CD4-positive, alpha-beta T cell treated with Interleukin-2 at 100 ng/mL for 4 hours (primary cell): ENCODE measurements at places on chromosomes 7 and 10.

DNA sequence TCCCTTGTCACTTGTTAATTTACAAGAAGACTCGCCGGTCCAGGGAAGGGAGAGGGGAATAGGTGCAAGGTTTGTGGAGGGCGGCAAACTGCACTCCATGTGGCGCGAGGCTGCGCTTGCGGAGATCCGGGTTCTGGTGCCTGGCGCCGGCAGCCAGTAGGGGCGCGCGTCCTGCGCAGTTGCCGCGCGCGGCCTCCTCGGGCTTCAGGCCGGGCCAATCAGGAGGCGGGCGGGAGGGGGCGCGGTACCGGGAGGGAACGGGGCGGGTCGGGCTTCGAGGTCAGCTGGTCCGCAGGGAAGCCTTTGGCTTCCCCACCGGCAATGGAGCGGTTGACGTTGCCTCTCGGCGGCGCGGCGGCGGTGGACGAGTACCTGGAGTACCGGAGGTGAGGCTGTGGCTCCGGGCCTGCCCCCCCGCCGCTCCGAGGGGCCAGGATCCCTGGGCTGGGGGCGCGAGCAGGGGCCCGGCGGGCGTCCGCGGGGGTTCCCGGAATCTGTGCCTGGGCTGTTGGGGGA, at the start of gene FAM221A:
TSS of gene FAM221A (plus strand) at position 302 of the 516 bp plus-strand sequence. CDS start at position 322, 20 bp downstream.
- DNase-seq: peak; percentile 79

DNA sequence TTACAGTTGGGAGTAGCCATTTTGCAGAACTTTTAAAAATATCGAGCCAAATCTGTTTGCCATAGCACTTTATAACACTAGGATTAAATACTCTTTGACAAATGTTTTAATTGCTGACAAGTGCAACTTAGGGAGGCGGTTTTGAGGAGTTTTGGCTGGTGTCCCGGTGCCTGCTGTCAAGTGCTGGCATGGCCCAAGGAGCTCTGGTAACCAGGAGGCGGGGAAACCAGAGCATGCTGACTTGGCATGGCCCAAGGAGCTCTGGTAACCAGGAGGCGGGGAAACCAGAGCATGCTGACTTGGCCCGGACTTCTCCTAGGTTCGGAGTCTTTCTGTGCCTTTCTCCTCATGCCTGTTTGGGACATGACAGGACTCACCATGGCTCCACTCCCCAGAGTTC, 30.8 kb upstream of the ZNF32 start:
- DNase-seq: no peak

- peak; percentile 59 for DNase-seq
These were observed 78.6 kb downstream of the LCOR start for GRCh38 chr10:96910488-96911395.

DNA sequence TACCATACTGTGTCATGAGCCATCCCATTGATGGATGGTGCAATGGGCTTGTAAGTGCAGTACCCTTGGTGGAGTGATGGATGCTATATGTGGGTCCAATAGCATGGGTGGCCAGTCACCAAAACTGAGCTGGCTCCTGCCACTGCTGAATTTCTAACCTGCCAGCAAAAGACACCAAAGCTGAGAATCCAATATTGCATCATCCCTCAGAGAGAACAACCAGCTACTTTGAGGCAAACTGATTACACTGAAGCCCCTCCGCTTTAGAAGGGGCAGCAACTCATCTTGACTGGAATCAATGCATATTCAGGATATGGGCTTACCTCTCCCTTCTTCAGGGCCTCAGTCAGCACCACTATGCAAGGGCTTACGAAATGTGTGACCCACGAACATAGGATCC, 211.6 kb downstream of the DGKI start:
- DNase-seq: no peak

- no peak for DNase-seq
These were observed 53.0 kb downstream of the CACUL1 start for GRCh38 chr10:118701529-118702323.

DNA sequence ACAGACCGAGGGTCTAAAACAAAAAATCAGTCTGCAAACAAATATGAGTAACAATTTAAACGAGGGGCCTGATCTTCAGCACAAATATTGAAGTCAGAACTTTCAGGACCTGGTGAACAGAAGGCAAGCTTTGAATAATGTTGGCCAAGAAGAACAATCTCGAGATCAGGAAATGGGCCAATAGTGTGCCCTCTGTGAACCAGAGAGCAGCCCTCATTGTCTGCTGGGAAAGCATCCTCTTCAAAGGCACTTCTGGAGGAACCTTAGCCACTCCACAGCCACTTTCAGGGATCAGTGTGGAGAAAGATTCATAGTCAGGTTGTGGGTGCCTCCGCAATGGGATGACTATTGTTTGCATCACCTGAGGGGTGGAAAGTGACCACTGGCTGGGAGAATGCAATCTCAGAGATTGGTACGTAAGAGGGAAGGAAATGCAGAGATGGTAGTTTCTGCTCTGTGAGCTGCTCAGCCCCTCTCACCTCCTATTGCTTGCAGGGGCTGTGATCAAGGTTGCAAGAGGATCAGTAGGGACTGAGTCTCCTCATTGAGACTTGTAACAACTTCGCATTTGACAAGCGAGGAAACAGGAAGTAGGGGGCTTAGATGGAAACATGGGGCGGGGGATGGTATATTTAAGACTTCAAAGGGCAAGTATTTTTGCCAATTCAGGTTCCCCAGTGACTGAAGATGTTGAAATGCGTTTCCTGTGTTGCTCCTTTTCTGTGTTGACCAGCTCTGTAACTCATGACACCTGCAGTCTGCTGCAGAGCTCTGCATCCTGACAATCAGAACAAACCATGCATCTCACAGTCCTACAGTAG, 28.4 kb upstream of the IFRD1 start:
- no peak for DNase-seq

DNA sequence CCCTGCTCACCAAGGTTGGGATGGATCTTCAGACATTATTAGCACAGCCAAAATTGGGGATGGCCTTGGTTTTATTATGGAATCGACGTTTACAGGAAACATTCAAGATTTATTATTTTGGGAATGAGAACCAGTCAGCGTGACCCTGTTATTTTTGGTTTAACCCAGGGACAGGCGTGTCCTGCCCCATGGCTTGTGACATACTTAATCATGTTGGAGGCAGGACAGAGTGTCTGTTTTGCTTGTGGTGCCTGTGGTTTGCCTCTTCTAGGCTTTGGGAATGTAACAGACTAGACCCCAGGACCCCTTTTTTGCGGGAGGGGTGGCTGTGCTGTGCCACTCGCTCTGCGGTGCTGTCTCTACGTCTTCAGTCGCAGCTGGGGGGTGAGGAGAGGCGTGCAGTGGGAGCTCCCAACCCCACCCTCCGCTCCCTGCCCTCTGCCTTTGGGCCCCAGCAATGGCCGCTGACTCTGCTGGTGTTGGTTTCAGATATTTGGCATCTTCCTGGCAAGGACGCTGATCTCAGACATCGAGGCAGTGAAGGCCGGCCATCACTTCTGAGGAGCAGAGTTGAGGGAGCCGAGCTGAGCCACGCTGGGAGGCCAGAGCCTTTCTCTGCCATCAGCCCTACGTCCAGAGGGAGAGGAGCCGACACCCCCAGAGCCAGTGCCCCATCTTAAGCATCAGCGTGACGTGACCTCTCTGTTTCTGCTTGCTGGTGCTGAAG, 20.1 kb upstream of the SH2D4B start:
- no peak for DNase-seq

DNA sequence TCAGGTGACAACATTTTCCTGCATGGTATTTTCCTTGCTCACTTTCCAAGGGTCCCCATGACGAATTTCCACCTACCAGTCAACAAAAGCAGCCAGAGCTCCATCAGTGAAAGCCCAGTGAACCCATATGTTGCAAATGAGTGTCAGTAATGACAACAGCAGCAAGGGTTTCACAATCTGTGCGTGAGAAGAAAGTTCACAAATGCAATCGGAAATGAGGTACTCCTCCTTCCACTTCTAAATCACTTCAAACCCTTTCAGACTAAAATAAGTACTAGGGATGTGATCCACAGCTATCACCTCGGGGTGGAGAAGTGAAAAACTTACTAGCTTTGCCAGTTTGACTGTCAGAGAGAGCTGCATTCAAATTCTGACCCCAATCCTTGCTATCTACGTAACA, 55.6 kb upstream of the BET1 start:
- DNase-seq: no peak

DNA sequence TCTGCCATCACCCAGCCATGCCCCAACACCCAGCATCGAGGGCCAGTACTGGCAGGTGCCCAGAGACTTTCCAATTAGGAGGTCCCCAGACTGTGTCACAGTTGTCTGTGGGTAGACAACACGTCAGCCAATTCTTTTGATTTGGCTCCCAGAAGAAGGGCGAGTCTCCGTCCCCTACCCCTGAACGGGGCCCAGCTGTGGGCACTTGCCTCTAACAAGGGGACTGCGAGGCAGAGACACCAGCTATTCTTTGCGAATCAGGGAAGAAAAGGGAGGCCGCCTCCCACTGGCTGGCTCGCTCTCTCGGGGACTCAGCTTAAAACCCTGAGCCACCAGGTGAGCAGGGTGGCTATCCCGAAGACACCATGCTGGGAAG, 167.3 kb downstream of the USP6NL start:
- no peak for DNase-seq

DNA sequence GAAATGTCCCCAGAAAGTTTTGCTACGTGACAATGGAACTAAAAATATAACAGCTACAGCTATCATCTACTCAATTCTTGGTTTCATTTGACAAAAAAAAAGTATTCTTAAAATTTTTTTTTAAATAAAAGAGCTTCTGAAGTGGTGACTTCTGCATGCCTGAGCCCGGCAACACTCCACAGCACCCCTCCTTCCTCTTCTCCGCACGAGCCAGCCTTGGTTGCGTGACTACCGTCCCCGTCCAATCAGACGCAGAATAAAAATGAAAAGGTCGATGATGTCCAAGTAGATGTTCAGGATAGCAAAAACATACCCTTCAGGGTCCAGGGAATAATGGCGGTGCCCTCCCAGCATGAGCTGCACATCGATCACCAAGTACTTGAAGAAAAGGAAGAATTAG, 34.5 kb upstream of the GATAD1 start:
- DNase-seq: no peak

- no peak for DNase-seq
These were observed 147.2 kb upstream of the PFKP start for GRCh38 chr10:2920168-2920567.

DNA sequence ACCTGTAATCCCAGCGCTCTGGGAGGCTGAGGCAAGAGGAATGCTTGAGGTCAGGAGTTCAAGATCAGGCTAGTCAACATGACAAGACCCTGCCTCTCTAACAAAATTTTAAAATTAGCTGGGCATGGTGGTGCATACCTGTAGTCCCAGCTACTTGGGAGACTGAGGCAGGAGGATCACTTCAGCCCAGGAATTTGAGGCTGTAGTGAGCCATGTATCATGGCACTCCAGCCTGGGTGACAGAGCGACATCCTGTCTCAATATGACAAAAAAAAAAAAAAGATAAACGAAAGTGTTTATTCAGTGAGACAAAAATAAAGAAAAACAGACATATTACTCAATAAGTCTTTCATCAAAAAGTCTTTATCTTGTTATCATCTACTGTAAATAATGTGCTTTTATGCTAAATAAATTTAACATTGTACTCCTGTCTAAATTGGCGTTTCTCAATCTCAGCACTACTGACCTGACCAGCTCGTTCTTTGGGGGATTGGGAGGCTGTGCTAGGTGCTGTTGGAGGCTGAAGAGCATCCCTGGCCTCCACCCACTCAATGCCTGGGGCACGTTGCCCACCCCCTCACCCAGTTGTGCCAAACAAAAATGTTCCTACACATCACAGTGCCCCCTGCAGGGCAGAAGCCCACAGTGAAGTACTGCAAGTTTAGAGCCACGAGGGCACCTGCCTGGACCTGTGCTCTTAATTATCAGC, 57.7 kb downstream of the NCAPG2 start:
- DNase-seq: no peak

GRCh38 chr10:33807531-33808359, 473.3 kb upstream of the NRP1 start:
- no peak for DNase-seq

DNA sequence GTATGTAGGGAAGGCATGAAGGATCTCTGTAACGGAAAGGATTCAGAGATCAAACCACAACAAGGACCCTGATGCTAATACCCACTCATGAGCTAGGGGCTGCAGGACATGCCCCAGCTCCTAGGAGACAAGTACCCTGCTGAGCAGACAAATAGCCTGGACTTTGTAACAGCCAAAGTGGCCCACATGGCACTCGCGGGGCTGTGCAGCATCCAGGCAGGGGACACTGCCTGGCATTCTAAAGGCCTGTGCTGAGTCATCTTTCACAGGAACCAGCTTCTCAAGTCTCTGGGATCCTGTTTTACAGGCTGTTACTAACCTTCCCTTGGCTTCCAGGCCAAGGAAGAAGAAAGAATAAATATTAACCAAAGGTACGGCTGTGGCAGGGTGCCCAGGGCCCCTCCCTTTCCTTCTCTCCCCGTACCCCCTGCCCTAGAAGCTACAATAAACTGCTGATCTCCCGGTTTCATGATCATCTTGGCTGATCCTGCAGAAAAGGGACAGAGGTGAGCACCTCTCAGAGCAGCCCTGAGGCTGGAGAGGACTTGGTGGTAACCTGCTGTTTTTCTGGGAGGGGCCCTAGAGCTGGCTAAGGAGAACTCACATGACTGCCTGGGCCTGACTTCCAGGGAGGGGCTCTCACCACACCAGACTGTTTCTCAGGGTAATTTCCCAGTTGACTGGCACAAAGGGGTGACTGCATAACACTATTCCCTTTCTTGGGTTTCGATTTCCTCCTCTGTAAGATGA, 4.2 kb upstream of the RPEL1 start:
- DNase-seq: no peak

- DNase-seq: no peak
These were observed 218.6 kb downstream of the ZNF33B start for GRCh38 chr10:42419789-42420188.

DNA sequence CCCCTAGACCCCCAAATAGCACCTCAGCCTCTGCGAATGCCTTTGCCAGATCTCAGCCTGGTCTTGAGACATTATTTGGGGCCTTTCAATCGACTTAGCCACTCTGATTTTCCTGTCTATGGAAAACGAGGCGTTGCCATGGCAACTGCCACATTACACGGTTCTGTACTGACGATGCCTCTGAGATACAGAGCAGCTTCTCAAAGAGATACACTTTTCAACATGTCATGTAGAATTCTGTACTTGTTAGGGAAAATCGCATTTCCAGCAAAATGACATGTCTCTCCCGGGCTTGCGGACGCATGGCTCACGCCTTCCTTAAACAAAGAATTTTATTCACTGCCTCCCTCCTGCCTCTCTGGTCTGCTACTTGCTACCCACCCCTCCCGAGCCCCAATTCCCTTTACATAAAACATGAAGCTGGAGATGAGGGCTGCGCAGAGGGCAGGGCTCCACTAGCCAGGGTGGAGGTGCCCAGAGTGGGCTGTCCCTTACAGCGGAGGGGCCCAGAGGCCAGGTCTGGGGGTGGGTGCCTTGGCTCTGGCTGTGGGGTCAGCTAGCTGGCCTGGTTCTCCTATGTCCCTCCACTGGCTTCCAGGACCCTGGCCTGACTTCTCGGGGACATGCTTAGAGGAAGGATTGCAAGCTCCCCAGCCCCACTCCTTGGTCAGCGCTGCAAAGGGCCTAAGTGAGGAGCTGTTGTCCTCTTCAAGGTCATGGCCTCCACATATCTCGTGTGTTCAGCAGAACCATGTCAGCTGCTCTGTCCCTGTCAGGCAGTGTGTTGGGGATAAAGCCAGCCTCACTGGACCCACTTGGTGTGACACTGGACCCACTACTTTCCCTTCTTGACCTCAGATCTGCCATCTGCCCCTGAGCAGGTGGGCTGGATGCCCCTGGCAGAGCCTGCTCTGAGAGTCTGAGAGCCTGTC, 342.5 kb downstream of the RPS24 start:
- DNase-seq: no peak
